ENCODE measurements at places on chromosomes 12 and 14.

DNA sequence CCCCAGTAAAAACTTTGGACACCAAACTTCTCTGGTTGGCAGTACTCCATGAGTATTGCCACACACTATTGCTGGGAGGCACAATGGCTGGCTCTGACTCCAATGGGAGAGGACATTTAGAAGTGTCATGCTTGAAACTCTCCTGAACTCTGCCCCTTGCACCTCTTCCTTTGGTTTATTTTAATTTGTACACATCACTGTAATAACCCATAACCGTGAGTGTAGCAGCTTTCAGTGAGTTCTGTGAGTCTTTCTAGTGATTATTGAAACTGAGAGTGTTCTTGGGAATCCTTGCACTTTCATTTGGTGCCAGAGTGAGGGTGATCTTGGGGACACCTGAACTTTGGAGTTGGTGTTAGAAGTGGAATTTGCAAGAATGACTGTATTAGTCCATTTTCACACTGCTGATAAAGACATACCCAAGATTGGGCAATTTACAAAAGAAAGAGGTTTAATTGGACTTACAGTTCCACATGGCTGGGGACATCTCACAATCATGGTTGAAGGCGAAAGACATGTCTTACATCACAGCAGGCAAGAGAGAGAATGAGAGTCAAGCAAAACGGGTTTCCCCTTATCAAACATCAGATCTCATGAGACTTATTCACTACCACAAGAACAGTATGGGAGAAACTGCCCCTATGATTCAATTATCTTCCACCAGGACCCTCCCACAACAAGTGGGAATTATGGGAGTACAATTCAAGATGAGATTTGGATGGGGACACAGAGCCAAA lies 41.3 kb upstream of the CEP83 start:
- DNase-seq, result no peak

GRCh38 chr12:24256684-24257083 lies 307.2 kb upstream of the SOX5 start:
- no peak for DNase-seq

GRCh38 chr12:24447678-24448077 lies 498.2 kb upstream of the SOX5 start:
- no peak for DNase-seq

GRCh38 chr12:103677341-103677740 lies 90.3 kb downstream of the STAB2 start:
- no peak for DNase-seq

GRCh38 chr12:76311796-76312195 lies 36.4 kb downstream of the BBS10 start:
- no peak for DNase-seq

DNA sequence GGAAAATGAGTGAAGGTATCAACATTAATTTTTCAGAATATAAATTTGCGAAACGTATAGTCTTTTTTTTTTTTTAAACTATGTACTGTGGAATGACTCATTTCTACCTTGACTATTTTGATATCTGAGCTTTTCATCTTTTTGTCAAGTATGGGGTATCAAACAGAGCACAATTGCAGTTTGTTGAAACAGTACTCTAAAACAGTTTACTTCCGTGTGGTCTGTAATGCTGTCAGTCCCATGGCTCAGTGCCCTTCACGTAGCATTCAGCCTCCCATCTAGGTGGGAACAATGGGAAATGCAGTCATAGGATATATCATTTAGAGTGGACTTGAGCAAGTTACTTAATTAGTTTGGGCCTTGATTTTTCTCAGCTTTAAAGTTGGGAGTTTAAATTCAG lies 139.5 kb downstream of the ERC1 start:
- no peak for DNase-seq

- DNase-seq, result no peak
These were observed 72.7 kb downstream of the DYRK2 start for GRCh38 chr12:67721248-67721647.

Measured in posterior vena cava (tissue), 2 donors.